ENCODE measurements at places on chromosomes 11 and 22. TPM values are rescaled to one million over a fixed set of nuclear protein-coding genes. Genes with fewer than 3 reads are reported as not detected.

Gene ANO9
- not detected for total RNA-seq

Gene FGF19
- total RNA-seq: not detected

Gene ZFTA
- total RNA-seq: 8.6 TPM

Gene SHISAL1
- total RNA-seq: 0.33 TPM

Gene APLNR
- not detected for total RNA-seq

Gene NUDT22
- 65.7 TPM for total RNA-seq

Gene HPS4
- 196 TPM for total RNA-seq

Gene RAG1
- total RNA-seq: 1.00 TPM

Gene SLC25A18
- 2.2 TPM for total RNA-seq

Gene APOA5
- not detected for total RNA-seq

Gene APOL4
- not detected for total RNA-seq

Gene GLYAT
- total RNA-seq: not detected

Gene SCGB1D2
- total RNA-seq: not detected

Gene DRD2
- total RNA-seq: 0.67 TPM

Gene SNAP29
- 14.7 TPM for total RNA-seq

Gene MRGPRX4
- 0.15 TPM for total RNA-seq

Gene OR8H2
- total RNA-seq: not detected

Gene ABCG4
- total RNA-seq: 0.34 TPM

Data from melanocyte of skin (primary cell).